ENCODE measurements at places on chromosomes 4 and X.

GRCh38 chr4:79357365-79357764 is 31.5 kb upstream of the NAA11 start:
- no peak for DNase-seq

DNA sequence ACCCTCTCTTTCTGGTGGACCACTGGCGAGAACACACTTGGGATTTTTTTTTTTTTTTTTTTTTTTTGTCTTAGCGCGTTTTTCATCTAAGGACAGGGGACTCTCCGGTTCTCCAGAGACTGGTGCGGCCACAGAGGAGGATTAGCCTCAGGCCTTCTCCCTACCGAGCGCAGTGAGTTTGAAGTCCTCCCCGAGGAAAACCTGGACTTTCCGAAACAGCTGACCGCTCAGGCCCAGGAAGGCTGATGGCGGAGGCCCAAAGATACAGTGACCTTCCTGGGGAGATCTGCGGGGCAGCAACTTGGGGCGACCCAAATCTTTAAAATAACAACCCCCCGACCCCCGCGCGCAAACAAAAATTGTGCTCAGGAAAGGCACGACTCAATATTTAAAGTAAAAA is 9.2 kb downstream of the NKX3-2 start:
- DNase-seq, result no peak

DNA sequence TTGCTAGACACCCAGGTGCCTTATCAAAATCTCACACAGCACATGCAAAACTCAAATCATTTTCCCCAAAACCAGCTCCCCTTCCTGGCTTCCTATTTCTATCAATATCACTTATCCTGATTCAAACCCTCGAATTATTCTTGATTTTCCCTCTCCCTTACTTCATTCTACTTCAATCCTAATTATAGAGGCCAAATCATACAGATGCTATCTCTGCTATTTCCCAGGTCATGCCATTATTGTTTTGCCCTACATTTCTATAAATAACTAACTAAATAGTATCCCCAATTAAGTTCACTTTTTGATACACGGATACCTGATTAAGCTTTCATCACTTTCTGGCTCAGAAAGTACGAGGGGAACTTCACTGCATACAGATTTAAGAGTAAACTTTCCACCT is 62.4 kb downstream of the FBXL5 start:
- no peak for DNase-seq

GRCh38 chr4:16573206-16573605 is 325.2 kb downstream of the LDB2 start:
- DNase-seq, result no peak

- DNase-seq, result no peak
These were observed 11.7 kb downstream of the NELFA start for GRCh38 chr4:1996866-1997611.

GRCh38 chr4:122091397-122091796 is 60.7 kb upstream of the BLTP1 start:
- no peak for DNase-seq

DNA sequence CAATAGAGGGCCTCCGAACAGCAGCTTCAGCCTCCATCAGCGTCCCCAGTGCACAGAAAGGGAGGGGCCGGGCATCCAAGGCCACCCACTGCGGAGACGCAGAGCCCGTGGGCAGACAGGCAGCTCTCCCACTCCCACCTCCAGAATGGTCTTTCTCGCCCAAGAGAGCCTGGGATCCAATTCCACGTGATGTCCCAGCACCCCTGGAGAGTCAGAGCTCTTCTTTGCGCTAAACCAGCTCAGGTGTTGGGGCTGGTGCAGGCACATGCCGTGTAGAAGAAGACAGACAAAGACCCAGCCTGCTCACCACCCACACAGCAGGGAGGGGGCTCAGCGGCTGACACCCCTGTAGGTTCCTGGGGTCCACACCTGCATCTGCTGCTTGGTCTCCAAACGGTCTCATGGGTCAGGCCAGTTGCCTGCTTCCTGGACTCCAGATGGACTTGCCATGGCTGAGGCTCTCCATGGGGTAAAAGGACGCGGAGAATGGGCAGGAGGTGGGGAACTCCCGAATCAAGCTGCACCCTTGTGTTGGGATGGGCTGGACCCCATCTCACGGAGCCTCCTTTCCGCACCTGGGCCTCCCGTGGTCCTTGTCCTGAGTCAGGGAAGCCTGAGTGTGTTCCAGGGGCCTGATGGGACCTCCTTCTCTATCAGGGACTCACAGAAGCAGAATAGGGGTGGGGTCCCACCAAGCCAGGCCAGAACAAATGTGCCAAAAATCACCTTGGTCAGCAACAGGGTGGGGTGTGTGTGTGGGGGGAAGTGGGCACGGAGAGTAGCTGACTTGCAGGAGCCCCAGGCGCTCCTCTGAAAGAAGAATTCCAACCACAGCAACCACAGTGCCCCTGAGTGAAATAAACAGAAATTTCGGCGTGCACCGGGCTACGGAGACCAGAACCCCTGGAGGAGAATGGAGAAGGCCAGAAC is 11.6 kb upstream of the ASMTL start:
- no peak for DNase-seq

DNA sequence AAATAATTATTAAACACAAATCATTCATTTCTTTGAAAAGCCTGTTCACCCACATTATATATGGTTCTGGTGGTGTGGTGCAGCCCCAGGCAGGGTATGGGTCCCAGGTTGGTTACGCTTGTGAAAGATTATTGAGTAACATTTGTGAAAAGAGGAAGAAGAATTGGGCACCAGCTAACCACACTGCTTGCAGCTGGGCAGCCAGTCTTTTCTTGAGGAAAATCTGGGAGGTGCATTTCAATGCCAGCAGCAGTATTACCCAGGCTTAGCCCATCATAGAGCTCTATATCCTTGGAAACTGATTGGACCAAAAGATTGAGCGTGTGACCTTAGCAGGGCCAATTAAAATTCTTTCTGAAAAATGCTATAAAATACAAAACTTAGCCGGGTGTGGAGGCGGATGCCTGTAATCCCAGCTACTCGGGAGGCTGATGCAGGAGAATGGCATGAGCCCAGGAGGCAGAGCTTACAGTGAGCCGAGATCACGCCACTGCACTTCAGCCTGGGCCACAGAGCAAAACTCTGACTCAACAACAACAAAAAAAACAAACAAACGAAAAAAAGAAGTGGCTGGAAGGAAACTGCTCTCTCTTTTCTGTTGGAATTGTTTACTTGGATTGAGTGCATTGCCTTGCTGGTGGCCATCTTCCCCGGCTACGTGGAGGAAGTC is 9.7 kb upstream of the PLAC8 start:
- DNase-seq, result no peak

- DNase-seq, result no peak
These were observed 165.4 kb downstream of the SHROOM3 start for GRCh38 chr4:76600447-76600846.

- DNase-seq, result no peak
These were observed 138.5 kb downstream of the COL4A6 start for GRCh38 chrX:108299704-108300103.

- DNase-seq, result no peak
These were observed 3.9 kb downstream of the PCDH10 start for GRCh38 chr4:133152831-133153481.

- no peak for DNase-seq
These were observed 8.1 kb downstream of the PSAPL1 start for GRCh38 chr4:7426525-7427171.

- DNase-seq, result no peak
These were observed 39.9 kb downstream of the TNIP2 start for GRCh38 chr4:2716236-2716635.

GRCh38 chr4:2822461-2823300 is 21.0 kb upstream of the ADD1 start:
- DNase-seq, result no peak

DNA sequence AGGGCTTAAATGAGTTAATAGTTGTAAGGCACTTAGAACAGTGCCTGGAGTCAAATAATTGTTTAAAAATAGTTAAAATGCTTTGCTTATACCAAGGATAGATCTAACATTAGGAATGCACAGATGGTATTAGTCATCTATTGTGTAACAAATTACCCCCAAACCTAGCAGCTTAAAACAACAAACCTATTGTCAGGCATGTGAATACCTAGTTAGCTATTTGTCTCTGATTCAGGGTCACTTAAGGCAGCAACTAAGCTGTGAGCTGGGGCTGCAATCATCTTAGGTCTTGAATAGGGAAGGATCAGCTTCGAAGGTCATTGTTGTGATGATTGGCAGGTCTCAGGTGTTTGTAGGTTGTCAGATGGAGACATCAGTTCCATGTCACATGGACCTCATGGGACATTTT is 42.4 kb upstream of the AGA start:
- DNase-seq, result no peak

Data from stimulated activated CD4-positive, alpha-beta T cell treated with anti-CD3 and anti-CD28 coated beads, Interleukin-4, amount 100 ng/mL, for 48 hours (primary cell).